Natural killer cell treated with Interleukin-12 subunit alpha and Interleukin-12 subunit beta and Interleukin-15 and Interleukin-18, amount 100 ng/mL, for 72 hours (primary cell): ENCODE measurements at places on chromosomes 7 and 10.
A peak's percentile ranks its signal among the peaks of the same experiment; 100 is the strongest.

DNA sequence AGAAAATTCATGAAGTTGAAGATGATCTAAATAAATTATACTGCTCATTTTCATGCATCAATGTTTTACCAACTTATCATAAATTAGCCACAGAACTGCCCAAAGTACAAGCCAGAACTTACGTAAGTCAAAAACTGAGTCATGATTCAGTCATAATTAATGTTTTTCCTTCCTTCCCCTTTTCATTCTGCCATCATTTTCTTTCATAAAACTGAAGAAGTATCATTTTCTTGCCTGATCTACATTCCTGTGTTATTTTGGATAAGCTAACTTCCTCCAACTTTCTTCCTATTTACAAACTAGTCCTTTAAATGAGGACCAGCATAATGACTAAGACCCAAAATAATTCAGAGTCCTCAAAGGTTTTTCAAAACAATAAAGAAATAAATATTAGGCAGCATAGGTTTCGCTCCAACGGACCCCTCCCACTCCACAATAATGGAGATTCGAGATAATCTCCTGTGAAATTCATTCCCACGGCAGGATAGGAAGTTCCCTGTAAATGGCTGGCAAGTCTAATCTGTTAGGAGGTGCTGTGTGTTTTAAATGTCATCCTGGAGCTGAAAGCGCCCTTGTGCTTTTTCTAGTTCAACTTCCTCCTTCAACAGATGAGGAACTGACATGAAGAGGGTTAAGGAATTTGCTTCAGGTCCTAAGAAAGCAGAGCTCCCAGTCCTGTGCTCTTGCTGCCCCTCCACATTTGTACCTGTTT is 218.9 kb downstream of the DOCK4 start:
- no peak for DNase-seq

- DNase-seq = no peak
Measured at GRCh38 chr10:14382022-14382421, 51.3 kb upstream of the FRMD4A start.

DNA sequence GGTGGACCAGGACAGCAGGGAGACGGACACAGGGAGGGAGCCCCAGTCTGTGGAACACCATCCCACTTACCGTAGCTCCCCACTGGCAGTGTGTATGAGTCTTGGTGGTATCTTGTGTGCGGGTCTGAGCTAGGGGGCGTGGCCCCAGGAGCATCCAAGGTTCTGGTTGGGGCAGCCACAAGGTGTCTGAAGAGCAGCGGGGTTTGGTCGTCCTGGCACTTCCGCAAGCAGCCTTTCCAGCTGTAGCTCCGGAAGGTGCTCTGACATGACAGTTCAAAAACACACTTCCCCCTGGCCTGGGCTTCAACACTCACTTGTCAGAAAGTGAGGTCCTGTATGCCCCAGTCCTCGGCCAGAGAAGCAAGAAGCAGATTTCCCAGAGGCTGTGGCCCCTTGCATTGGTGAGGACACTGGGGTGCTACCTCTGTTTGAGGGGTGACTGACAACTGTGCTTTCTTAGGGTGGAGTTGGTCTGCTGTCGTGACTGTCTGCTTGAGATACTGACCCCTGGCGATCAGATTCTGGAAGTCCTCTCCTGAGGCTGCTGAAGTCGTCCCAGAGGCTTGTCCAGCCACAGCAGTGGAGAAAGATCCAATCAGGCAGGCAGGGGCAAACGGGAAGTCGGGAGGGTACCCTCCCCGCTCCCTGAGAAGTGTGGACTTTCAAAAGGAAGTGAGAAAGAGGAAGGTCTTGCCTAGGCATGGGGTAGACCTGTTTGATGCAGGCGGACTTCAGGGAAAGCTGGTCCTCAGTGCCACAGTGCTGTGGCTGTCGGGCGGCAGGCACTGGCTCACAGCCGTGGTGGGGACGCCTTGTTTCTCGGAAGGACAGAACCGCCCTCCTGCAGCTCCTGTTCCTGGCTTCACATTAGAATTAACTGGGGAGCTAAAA is 51.4 kb upstream of the PFKFB3 start:
- DNase-seq = peak; percentile 79

GRCh38 chr7:27242154-27242553 is 448 bp upstream of the EVX1 start:
- DNase-seq = no peak

DNA sequence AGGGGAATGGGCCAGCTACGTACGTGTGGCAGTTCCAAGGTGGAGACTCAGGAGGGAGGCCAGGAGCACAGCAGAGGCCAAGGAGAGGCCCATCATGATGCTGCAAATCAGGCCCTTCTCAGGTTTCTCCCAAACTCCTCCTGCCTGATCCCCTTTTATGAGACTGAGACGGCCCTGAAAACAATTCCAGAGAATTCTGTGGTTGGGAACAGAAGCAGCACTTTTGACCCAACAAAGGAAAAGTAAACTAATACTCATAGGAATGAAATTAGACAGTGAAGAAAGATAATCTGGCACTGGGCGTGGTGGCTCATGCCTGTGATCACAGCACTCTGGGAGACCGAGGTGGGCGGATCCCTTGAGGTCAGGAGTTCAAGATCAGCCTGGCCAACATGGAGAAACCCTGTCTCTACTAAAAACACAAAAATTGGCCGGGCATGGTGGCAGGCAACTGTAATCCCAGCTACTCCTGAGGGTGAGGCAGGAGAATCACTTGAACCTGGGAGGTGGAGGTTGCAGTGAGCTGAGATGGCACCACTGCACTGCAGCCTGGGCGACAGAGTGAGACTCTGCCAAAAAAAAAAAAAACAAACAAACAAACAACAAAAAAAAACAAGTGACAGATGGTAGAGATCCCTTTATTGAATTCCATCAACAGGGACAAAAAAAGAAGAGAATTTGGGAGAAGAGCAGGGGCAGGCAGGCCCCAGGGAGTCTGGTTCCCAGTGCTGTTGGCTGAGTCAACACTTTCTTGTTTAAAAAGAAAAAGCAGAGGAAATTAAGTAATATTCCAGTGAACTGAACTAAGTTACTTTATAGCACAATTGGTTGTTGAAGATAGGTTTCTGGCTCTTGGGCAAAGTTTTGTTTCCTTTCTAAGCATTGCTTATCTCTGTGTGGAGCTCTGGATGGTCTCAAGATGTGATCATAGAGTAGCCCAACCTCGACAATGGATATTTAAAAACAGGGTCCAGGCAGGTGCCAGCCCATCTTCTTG is at the start of gene CCL26:
Gene CCL26 (minus strand): TSS at position 131 of the 997 bp plus-strand sequence. CDS start 35 bp downstream, at position 96.
- no peak for DNase-seq

DNA sequence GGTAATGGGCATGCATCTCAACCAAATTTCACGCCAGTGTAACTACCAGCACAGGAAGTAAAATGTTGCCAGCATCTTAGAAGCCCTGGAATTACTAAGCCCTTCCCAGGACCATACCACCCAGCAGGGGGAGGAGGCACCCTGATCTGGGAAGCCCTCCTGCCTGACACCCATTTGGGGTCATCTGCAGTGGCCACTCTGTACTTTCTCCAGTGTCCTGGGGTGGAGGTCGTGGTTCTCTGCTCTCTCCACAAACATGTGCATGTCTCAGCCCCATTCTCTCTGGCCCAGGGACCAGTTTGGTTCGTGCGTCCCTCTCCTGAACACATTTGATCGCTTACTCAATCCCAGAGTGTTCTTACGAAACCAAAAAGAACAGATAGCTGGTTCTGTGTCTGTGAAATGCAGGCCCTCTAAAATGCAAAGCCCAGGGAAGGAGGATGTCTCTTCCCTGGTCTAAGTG is 9.4 kb upstream of the LRRC27 start:
- no peak for DNase-seq
